Activated CD4-positive, alpha-beta T cell treated with anti-CD3 and anti-CD28 coated beads, Interleukin-2, Interleukin-4, amounts not matched to agents 100 ng/mL and 50 ng/mL, durations not matched to agents 16 hours and 8 hours (primary cell): ENCODE measurements at places on chromosomes 4 and X.

DNA sequence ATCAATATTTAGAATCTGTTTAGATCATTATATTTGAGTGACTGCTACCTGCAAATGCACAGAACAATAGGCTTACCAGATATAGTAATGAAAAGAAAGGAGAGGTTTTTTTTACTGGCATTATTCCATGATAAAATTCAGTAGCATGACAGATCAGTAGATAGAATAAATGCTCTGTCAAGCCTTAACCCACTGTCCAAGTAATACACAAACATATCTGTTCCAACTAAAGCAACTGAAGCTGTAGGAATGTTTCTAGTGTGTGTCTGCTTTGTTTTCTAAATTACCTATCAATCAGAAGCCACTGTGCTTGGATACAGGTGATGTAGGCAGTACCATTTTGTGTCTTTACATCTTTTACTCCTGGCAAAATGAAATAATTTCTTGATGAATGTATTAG is 604.6 kb downstream of the PCDH7 start:
- DNase-seq, result no peak

- DNase-seq, result no peak
Observed at GRCh38 chrX:31124536-31124935, 52.7 kb upstream of the FTHL17 start.

- DNase-seq, result no peak
Observed at GRCh38 chr4:18138076-18138665, 116.6 kb upstream of the LCORL start.

DNA sequence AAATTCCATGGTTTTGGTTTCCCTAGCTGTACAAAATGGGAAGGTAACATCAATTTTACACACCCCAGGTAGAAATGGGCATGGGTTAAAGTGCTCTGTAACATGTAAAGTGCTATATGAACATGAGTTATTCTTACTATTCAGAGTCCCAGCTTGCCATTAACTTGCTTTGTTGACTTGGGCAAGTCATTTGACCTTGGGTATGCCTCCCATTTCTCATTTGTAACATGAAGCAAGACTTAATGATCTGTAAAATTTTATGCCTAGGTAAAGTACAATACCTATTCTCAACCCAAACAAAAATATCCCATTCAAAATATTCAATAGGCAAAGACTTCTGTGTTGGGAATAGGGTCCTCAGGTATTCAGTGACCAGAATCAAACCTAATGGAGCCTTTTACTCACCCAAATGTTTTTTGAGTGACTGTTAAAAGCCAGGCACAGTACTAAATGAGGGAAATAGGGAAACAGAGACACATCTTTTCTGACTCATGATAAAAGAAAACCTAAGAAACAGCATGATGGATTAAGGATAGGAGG is 126.6 kb downstream of the SH3RF1 start:
- no peak for DNase-seq

DNA sequence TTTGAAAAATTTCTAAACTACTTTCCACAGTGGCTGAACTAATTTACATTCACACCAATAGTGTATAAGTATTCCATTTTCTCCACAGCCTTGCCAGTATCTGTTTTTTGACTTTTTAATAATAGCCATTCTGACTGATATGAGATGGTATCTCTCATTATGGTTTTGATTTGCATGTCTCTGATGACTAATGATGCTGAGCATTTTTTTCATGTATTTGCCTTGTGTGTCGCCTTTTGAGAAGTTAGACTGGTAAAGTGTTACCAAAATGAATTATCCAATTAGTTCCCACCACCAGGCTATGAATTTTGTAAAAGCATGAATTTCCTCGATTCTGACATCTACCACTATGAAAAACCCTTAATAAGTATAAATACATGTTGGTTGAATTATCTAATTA is 242.2 kb upstream of the GK2 start:
- no peak for DNase-seq

DNA sequence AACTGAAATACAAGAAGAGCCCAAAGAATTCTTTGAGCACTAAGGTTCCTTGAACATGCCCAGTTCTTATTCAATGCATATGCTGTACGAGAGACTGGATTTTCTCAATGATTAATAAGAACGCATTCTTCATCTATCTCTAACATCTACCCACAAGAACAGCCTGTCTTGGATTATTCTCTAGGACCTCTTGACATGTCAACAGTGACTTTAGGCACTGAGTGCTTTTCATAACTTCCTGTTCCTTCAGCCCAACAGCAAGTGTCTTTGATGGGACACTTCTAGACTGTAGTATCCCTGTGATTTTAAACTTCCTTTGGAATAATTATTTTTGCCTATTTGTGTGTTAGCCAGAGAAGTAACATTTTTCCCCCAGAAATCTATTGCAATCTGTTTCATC is 69.3 kb downstream of the OPHN1 start:
- DNase-seq, result no peak

- DNase-seq, result no peak
Observed at GRCh38 chr4:33226133-33226532, 2506.0 kb downstream of the PCDH7 start.

DNA sequence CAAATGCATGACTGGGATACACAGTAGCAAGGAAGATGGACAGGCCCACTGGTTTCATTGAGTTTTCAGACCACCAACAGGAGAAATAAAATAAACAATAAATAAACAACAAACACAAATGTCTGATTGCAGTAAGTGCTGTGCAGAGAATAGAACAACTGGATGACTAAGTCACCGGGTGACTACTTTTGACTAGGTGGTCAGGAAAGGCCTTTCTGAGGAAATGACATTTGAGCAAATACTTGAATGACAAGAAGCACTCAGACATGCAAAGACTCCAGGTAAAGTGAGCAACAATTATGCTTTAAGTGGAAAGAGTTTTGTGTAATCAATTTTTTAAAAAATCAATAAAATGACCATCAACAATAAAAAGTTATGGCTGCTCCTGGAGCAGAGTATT is 137.7 kb downstream of the BTC start:
- DNase-seq, result no peak

DNA sequence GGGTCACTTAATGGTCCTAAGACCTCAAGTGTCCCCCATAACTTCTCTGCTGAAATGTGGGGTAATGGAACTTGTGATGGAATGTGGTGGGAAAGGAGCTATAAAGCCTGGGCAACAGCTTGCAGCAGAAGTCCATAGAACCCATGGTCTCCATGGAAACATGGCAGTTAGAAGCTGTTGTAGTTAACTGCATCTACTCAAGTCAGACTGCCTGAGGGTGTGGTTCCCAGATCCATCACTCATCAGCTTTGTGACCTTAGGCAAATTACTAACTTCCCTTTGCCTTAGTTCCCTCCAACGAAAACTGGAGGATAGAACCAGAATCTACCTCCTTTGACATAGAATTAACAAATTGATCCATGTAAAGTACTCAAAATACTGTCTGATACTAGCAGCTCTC is 113.0 kb downstream of the SPATA18 start:
- no peak for DNase-seq
